ENCODE measurements at places on chromosomes 16 and 17. TPM values are rescaled to one million over a fixed set of nuclear protein-coding genes. Genes with fewer than 3 reads are reported as not detected.

SNRNP25 gene
- 66.9 TPM for polyA plus RNA-seq

PIK3R6 gene
- polyA plus RNA-seq = not detected

EPX gene
- polyA plus RNA-seq = not detected

HOXB1 gene
- polyA plus RNA-seq = not detected

ASIC2 gene
- not detected for polyA plus RNA-seq

FOXJ1 gene
- polyA plus RNA-seq = not detected

MAF gene
- polyA plus RNA-seq = not detected

Data from naive B cell (primary cell).